ENCODE measurements at places on chromosomes 2 and 18.

GRCh38 chr2:120438301-120439066 lies 92.5 kb downstream of the INHBB start:
- DNase-seq, result no peak

DNA sequence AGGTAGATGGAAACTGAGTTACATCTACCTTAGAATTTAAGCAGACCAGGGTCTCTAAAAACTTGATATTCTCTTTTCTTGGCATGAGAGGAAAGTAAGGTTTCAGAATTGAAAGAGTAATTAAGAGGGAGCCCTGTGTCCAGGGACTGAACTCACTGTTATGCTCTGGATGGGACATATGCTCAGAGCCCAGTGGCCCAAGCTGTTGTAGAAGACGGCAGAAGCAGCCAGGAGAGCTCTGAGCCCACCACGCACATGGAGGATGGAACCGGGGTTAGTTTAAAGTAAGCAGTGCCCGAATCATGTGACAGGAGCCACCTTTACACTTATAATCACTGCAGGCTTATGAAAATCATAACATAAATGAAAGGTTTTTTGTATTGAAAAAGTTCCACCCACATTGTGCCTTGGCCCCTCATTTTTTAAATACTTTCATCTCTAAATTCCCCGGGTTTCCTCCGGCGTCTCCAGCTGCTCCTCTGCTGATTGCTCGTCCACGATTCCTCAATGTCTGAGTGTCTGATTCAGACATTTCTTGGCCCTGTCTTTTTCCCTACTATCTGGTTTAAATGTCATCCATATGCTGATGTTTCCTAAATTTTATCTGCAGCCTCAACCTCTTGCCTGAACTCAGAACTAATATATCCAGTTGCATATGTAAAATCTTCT lies 36.1 kb upstream of the SPTBN1 start:
- DNase-seq, result no peak

DNA sequence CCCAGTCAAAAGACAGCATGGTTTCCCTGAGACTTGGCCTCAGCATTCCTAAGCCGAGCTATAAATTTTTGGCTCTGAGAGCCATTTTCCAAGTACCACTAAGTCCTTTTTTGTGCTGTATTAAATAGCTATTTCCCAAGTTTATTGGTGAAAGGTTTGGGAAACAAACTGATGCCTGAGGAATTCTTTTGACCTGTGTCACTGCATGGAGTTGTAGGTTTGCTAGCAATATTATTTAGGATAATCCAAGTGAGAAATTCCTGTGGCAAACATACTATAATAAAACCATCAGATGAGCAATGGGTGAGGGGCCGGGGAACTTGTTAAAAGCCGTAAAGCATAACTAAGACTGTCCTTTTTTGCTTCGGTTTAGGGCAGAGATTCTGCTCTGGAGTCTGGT lies 28.4 kb downstream of the ARHGAP28 start:
- DNase-seq, result no peak

DNA sequence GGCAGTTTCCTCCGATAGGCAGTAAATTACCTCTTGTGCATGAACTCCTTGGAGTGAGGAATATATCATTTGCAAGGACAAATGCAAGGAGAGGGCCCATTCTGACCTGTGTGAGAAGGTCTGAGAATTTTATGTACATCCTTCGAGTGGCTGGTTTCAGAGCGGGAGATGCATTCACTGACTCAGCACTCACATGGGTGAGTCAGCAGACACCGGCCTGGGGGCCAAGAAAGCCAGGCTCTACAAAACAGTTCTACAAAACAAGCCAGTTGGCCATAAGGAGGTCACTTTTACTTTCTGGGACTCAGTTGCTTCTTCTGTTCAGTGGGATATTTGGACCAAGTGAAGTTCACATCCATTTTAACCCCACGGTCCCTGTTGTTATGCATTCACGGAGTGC lies 35.3 kb downstream of the CYP26B1 start:
- no peak for DNase-seq

GRCh38 chr2:126707191-126707590 lies 51.2 kb downstream of the GYPC start:
- DNase-seq, result no peak

DNA sequence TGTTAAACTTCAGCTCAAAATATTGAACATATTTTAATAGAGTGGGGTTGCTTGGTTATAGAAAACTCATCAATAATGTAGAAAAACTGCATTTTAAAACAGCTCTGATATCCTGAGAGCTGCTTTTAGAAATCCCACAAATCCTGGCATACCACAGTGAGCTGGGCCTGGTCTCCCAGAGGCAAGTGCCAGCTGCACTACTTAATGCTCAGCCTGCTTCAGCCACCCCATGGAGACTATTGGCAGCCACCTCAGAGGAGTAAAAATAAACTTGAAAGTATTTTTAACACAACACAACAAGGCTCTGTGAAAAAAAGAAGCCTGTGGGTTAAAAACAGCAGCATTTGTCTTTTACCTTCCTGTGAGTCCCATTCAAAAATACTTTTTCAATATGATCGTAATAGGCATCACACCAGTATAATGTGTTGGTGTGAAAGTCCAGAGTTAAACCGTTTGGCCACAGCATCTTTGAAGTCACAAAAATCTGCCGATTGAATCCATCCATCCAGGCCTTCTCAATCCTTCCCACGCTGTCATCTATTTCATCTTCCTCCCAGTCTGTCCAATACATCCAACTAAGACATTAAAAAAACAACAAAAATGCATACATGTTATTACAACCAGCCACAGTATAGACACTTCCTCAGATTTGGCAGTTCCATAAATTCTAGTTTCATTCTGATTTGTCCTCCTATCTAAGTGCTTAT lies 1115.3 kb downstream of the LRP1B start:
- DNase-seq, result peak; percentile 13

- no peak for DNase-seq
These were observed 98.9 kb upstream of the CNGA3 start for GRCh38 chr2:98247383-98247782.

GRCh38 chr18:11587846-11588245 lies 21.6 kb upstream of the SLC35G4 start:
- DNase-seq, result no peak

DNA sequence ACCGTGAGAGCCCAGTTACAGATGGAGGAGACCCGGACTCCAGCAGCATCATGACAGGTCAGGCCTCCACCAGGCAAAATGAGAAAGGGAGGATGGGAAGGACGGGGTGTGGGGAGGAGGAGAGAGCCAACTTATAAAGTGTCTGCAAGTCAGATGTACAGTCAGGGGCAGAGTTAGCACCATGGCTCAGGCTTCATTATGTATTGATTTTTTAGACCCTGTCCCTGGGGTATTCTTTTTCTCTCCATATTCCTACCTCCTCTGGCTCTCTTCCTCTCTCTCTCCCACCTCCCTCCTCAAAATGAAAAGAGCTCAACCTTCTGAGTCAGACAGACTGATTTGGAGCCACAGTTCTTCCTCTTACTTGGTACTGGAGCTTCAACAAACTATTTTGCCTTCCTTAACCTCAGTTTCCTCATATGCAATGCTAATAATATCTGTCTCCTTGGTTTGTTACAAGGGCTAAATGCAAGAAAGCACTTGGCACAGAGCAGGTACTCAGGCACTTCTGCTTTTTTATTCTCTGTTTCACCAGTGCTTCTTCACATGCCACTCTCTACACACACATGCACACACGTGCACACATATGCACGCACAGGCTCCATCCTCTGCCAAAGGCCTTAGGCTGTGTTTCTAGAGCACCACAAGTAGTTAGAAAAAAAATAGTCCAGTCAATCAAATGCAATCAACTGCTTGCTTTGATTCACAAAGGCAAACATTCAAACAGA lies 92.3 kb upstream of the PKDCC start:
- DNase-seq, result peak; percentile 66

DNA sequence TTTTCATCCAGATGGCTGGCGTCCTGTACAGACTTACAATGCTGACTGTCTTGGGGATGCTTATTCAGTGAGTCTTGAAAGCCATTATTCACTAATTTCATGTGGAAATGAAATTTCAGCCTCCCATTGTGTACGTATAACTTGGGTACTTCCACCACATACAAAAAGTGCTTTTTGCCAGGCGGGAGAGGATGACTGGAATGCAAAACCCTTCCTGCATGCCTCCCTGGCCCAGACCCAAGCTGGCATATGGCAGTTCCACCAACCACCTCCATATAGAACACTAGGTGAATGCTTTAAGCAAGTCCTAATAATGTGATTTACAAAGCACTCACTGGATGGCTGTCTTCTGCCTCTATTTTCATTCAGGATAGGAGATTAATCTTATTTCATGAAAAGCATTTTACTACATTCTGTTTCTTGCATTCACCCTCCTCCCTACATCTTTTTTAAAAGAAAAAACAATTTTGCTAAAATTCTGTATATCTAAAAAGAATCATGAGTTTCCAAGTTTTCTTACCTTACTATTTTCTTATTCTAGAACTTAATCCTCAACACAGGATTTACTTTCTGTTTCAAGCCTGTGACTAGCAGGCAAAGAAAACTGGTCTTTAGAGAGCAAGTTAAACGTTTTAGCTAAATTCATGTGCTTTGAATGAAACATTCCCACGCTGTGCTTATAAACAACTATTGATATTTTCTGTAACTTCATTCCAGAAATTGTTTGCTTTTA lies 327.6 kb downstream of the NCKAP5 start:
- no peak for DNase-seq

- DNase-seq, result no peak
These were observed 17.4 kb downstream of the STK25 start for GRCh38 chr2:241490825-241491506.

GRCh38 chr18:76994086-76994654 lies 138.4 kb downstream of the MBP start:
- no peak for DNase-seq

DNA sequence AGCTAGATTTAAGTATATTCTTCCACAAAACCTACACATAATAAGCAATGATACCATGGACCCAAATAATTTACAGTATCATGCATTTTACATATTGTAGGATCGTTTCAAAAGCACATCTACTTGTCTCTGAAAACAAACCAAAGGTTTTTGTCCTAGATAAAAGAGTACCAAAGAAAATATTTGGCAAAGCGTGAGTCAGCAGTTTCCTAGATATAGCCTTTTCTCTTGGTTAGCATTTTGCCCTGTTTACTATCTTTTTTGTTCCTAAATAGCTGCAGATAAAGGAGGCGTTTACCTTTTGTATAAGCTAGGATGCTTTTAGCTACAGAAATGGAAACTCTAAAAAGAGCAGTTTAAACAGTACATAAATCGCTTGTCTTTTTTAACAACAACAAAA lies 305.8 kb upstream of the GULP1 start:
- DNase-seq, result no peak

DNA sequence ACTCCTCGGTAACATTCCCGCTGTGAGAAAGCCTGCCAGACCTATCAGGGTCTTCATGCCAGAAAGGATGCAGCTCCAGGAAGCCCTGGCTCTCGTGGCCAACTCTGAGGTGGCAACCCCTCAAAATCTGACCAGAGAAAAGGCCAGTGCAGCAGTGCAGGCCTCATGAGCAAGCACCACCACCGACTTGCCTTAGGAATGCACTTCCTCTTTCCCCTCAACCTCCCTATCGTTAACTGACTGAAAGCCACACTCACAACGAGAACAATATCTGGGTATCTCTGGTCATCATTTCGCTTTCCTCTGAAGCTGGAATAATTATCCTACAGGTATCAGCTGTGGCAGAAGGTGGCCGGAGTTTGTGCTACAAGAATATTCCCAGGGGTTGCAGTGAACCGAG lies 101.4 kb upstream of the POU3F3 start:
- DNase-seq, result peak; percentile 24

GRCh38 chr2:101341421-101341820 lies 32.9 kb upstream of the RNF149 start:
- DNase-seq, result no peak

- DNase-seq, result peak; percentile 17
These were observed 46.1 kb upstream of the CYTIP start for GRCh38 chr2:157489983-157490382.

- DNase-seq, result peak; percentile 7
These were observed 48.1 kb downstream of the MERTK start for GRCh38 chr2:111946294-111947114.

- no peak for DNase-seq
These were observed 92.7 kb upstream of the CD302 start for GRCh38 chr2:159890551-159891266.

DNA sequence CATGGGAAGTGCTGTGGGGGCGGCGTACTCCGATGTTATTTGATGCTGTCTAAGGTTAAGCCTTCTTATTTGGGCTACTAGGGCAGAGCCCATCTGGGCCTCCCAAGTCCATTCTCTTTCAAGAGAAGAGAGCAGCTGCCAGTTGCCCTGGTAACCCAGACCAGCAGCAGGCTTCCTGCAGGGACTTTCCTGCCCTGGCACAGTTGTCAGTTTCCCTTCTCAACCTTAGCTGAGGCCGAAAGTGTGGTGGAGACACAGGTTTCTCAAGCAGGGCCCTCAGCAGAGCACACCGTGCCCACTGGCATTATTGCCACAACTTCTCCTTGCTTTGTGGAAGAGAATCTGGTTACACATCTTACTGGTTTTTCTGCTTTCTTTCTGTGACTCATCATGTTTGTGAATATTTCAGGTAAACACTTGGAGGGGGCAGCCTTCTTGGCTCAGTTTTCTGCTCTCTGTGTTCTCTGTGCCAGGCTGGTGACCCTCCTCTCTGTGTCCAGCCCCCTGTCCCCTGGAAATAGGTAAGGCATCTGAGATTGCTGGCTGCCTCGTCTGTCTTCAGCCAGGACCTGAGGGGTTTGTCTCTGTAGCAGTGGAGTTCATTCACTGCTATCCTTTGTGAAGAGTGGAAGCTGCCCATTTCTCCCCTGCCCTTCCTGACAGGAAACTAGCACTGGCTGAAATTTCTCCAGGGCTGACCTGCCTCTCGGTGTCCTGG lies 111.0 kb downstream of the B3GNT2 start:
- DNase-seq, result peak; percentile 36

DNA sequence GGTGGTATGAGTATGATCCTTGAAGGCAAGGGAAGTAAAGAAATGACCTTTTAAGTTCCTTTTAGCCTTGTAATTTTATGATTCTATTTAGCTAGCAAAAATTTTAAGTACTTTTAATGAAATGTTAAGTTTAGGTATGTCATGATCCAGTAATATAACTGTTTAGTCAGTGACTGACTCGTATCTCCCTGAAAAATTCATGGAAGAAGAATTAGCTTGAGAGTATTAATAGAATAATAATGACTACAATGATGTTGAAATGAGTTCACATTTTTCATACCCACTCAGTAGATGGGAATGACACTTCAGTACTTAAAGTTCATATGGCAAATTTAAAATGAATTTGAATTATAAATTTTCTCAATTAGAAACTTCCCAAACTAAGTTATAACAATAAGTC lies 14.6 kb downstream of the RAB3GAP1 start:
- no peak for DNase-seq

Data from MV-4-11 (cell line).